ENCODE measurements at places on chromosomes 13 and 19.

DNA sequence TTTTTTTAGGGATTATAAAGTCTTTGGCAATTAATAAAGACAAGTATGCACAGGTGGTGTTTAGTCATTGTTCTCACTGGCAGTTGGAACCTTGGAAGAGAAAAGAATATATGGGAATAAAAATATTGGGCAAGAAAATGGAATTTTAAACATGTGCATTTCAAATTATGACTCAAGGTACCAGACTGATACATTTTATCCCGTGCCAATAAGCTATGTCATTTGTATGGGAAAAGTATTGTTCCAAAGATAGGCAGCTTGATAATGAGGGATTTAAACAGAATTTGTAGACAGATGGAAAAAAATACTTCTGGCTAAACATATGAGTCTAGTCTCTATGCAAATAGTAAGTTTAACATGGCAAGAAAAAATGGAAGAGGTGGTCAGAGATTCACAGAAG lies 169.5 kb upstream of the UFM1 start:
- no peak for DNase-seq

- DNase-seq = no peak
Measured at GRCh38 chr19:55766466-55766865, 2.5 kb upstream of the RFPL4AL1 start.

DNA sequence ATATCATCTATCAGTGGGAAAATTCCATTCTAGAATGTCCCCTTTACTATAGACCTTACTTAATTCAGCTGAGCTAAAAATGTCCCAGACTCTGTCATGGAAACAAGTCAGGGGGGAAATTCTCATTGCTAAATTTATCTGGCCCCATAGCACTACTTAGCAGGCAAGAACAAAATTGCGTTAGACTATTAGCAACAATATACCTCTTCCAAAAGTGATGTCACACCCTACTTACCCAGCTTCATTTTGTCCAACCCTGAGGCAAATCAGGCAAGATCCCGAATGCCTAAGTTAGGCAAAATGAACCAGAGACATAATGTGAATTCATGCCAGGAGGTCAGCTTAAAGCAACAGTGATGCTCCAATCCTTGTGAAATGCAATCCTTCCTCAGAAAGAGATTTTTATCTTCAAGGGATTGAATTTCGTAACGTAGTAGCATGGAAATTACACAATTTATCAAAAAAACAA lies 93.7 kb downstream of the FRY start:
- no peak for DNase-seq

- DNase-seq = no peak
Measured at GRCh38 chr13:29752175-29752574, 98.2 kb downstream of the UBL3 start.

DNA sequence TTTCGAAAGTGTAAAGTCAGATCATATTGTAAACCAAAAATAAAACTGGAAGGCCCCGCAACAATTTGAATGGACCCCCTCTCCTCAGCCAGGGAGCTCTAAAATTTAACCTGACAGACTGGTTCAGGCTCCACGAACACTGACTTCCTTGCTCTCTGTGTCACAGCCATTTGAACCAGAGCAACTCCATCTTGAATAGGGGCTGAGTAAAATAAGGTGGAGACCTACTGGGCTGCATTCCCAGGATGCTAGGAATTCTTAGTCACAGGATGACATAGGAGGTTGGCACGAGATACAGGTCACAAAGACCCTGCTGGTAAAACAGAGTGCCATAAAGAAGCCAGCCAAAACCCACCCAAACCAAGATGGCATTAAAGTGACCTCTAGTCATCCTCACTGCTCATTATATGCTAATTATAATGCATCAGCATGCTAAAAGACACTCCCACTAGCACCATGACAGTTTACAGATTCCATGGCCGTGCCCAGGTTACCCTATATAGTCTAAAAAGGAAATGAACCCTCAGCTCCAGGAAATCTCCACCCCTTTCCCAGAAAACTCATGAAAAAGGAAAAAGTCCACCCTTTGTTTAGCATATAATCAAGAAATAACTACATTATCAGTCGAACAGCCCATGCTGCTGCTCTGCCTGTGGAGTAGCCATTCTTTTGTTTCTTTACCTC lies 43.1 kb downstream of the RFXAP start:
- peak; percentile 8 for DNase-seq

DNA sequence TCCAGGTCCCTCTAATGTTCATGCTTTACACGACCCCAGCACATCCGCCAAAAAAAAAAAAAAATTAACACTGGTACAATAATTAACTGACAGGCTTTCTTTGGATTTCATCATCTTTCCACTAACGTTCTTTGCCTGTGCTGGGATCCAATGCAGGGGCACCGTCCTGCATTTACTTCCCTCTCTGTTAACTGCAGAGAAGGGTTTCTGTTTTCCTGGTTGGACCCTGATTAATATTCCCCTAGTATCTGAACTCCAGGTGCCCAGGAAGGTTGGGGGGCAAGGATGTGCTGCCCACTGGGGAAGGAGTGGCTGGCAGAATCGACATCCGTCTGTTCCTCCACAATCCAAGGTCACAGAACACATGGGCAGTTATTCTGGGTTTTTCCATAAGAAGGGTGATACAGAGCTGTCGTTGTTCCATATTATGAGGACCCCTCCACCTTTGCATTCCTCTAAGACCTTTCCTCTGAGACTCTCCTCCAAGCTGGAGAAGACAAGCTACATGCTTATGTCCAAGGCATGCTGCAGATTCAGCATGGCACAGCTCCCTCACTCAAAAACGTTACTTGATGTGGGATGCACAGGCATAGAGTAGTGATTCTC lies 4.5 kb upstream of the LAIR1 start:
- no peak for DNase-seq

DNA sequence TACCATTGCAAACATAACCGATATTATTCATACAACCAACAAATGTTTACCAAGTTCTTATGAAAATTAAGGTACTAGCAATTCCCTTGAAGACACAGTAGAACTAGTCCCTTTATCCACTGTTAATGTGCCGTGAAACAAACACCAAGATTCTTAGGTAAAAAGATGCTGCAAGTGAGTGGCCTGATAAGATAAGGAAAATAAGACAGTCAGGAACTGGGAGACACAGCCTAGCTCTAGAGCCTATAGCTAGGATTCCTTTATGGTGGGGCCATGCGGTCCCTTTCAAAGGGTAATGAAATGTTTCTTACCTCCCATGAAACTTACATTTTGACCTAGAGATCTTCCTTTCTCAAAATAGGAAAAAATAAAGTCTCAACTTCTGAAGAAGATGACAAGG lies 658.4 kb upstream of the MIR17HG start:
- no peak for DNase-seq

- no peak for DNase-seq
Measured at GRCh38 chr13:78298657-78299056, 304.7 kb downstream of the POU4F1 start.

- no peak for DNase-seq
Measured at GRCh38 chr13:91100944-91101343, 246.5 kb upstream of the MIR17HG start.

DNA sequence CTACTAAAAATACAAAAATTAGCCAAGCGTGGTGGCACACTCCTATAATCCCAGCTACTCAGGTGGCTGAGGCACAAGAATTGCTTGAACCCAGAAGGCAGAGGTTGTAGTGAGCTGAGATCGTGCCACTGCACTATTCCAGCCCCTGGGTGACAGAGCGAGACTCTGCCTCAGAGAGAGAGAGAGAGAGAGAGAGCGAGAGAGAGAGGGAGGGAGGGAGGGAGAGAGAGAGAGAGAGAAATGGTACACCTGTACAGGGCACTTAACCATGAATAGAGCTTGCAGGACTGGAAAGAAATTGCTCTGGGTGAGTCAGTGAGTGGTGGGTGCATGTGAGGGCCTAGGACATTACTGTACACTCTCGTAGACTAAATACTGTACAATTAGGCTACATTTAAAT lies 40.5 kb upstream of the SLC7A9 start:
- no peak for DNase-seq

GRCh38 chr19:44530777-44531176 lies 1.3 kb upstream of the CEACAM20 start:
- no peak for DNase-seq

- DNase-seq = no peak
Measured at GRCh38 chr13:111854403-111854802, 212.5 kb upstream of the SOX1 start.

- DNase-seq = no peak
Measured at GRCh38 chr13:110230661-110231347, 76.2 kb downstream of the COL4A1 start.

GRCh38 chr13:80341756-80342370 lies 937 bp upstream of the SPRY2 start:
- peak; percentile 50 for DNase-seq

DNA sequence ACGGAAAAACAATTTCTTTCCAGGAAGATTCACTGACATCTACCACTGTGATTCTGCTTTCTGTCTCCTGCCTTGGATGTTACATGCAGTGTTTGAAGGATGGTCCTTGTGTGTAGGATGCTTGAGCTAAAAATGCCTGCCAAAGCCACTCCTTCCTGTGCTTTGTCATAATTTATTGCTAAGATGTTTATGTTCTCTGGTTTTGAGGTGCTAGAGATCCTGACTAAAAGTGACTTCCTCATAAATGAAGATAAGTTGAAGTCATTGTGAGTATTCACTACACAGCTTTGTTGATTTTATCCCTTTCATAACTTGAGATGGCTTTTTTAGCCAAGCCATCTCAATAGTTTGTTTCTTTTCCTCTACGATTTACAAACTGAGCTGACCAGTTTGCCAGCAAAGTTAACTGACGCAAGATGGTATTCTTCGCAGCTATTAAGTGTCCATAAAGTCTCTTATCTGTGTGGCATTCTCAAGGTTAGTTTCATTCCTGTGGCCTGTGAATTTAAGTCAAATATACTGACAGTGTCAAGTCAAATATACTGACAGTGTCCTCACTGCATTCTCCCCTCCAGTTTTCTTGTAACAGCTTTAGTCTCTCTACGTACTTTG lies 15.7 kb upstream of the FBXL3 start:
- no peak for DNase-seq

GRCh38 chr13:95128045-95128643 lies 173.1 kb downstream of the ABCC4 start:
- no peak for DNase-seq

All from erythroblast (primary cell).